Spleen (tissue), 13 donors: ENCODE measurements at places on chromosomes 16 and 17. TPM values are rescaled to one million over a fixed set of nuclear protein-coding genes. Genes with fewer than 3 reads are reported as not detected.

DNA sequence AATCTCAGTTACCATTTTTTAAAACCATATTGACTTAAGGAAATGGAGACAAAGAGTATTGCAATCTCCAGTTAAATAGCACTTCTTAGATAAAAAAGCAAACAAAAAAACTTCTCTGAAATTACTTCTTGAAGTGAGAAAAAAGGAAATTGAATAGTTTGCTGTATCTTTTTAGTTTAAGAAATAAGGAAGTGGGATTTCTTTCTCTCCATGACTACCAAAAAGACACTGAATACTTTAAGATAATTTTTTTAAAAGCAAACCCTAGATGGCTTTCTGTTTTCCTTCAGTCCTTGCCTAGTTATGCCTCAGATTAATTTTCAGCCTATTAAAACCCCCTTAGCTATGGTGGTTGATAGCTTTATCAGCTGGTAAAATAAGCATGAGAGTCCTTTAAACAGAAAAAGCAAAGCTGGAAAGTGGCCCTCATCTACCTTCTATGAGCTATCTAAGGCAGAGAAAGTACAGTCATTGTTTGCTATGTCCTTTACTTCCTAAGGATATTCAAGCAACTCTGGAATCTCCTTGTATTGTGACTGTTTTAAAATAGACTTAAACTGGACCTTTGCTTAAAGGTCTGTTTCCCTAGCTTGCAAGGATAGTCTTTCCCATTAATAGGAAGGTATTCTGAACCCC, 28.6 kb downstream of the TPPP3 start:
- no peak for DNase-seq

GRCh38 chr16:22352723-22353122, 21.7 kb downstream of the CDR2 start:
- no peak for DNase-seq

DNA sequence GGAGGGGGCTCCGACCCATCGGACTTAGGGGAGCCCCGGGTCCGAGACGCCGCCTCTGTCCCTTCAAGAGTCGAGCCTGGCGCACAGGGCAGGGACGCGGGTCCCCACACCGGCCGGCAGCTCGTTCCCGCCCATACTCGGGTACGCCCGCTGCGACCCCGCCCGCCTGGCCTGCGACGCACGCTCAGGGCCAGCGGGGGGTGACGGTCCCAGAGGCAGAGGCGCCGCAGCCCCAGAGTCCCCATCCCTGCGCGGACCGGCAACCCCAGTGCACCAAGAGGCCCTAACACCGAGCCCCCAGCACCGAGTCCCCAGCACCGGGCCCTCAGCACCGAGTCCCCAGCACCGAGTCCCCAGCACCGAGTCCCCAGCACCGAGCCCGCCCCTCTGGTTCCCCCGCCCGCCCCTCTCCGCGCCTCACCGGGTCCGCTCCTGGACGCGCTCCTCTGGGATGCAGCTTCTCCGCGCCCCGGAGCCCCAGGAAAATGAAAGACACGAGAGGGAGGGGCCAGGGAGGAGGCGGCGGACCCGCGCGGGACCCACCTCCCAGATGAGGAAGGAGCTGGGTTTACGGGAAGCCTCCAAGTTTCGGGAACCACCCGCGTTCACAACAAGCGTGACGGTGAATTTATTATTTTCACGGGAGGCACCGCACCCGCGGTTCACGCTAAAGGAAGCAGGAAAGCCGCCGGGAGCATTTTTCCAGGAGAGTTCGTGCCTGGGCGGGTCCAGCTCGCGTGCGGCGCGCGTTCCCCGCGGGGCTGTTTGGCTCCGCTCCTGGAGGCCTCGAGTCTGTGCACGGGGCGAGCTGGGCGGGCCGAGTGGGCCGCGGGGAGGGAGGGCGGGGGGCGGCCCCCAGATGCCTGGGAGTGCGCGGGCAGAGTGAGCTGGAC, at the start of gene SECTM1:
Gene SECTM1 (minus strand): TSS at position 488 of the 893 bp plus-strand sequence. CDS start 6,526 bp downstream, outside the sequence.
- DNase-seq, result peak; percentile 91

ITGA2B gene
- polyA plus RNA-seq, result 1.7 TPM

LITAFD gene
- polyA plus RNA-seq, result not detected

FOXJ1 gene
- not detected for polyA plus RNA-seq
